ENCODE measurements at places on chromosomes 16 and 17.

DNA sequence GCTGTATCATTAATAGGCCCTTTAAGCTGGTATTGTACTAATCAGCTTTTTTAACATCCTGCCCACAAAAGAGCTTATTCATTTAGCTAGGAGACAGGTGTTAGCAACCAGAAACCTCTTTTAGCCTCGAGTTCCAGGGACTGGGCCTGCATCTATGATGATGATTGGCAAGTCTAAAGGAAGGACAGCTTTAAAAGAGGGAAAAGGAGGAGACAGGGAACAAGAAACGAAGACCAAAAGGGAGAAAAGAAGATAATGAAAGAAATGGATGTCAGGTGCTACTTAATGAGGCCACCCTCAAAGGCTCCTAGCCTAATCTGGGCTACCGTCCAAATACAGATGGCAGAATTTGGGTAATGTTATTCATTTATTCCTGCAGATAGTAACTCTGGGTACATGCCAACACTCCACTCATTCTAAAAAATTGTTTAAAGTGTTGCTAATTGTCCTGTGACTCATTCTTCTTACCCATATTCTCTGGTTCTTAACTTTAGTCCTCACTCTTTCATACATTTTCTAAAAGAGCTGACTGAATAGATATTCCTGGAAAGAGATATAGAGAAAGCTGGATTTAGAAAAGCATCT is 18.7 kb upstream of the RFFL start:
- no peak for DNase-seq

DNA sequence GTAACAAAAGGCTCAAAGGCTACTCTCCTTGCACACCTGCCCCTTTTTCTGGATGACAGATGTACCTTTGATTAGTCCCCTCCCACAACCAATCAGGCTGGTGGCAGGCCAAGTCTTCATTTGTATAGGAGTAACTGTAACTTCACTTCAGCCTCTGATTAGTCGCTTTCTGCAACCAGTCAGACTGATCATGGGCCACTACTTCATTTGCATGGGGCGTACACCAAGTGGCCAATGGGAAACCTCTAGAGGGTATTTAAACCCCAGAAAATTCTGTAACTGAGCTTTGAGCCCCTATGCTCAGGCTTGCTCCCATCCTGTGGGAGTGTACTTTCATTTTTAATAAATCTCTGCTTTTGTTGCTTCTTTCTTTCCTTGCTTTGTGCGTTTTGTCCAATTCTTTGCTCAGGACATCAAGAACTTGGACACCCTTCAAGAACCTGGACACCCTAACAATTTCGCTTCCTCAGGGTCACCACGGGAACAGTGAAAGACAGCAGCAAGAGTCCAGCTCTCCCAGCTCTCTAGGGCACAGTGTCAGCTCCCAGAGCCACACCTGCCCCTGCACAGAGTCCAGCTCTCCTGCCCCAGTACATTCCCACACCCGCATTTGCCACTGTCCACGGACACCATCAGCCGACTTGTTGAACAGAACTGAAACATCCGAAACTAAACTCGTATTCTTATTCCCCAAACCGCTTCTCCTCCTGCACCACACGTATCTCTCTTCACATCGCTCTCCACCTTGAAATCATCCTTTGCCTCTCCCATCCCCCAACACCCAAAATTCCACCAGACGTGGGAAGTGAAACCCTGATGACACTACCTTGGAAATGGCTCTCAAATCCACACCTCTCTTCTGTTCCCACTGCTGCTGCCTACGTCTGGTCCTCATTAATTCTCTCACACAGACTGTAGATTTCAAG is 53.4 kb downstream of the ABCC12 start:
- no peak for DNase-seq

GRCh38 chr16:2428784-2429033 is 538 bp upstream of the CCNF start:
- DNase-seq, result no peak

- no peak for DNase-seq
These were observed 4.7 kb downstream of the SMTNL2 start for GRCh38 chr17:4588898-4589625.

DNA sequence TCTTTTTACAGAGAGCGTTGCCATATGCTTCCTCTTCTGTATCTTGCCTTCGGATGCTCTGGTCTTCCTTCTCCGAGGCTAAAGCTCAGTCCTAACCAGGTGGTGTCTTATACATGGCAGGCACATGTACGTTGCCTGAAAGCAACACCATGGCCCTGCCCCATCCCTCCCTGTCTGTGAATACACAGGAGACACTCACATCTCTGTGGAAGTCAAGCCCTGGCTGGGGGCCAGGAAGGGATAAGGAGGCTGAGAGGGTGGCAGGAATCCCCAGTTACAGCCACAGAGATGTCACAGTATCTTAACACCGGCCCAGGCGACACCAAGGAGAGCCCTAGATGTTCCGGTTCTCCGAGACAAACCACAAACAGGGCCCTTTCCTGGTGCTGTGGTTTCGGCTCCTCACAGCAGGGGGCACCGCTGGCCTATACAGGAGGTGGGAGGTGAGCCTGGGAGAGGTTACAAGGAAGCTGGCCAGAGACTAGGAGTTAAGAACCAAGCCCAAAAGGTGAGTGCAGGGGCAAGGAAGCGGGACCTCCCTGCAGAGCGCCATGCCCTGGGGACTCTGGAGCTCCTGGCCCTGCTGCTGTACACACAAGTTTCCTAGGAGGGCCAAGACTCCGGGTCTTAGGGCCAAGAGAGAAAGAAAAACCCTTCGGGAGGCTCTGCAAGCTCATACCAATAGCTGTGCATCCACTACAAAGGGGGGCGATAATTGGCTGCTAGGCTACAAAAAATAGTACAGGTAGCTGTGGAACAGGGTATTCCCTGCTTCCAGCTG is 41.7 kb downstream of the SRL start:
- no peak for DNase-seq

DNA sequence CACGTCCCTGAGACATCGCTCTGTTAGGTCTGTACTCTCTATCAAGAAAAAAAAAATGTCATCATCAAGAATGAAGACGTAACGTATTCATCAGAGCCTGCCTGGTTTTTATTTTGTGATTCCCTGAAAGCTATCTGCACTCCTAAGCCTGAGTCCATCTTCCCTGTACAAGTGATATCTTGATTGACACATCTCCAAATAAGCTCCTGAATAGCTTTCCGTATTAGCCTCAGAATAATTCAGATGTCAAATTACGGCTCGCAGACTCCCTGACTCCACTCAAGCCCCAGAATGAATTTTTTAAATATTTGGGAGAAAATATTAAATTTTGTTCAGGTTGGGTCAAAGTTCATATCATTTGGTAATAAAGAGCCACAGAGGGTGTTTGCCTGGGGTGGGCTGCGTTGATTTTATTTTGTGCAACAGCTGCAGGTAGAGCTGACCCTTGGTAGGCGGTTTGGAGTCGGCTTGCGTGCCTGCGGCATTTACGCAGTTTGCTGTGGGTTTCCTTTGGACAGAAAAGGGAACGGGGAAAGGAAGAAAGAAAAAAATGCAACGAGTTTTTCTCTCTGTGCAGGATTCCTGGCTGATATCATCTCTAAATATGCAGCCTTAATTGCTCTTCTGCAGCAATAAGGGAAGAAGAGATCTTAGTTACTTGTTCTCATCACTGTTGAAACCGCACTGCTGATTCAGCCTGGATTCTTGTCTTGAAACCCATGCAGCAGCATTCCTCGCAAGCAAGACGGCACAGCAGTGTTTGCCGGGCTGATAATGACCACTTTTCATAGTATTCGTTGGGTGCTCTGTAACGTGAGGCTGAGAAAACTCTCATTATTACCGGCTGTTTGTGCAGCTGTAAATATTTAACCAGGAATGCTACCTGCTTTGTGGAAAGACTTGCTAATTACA is 114.7 kb downstream of the IRX3 start:
- no peak for DNase-seq

DNA sequence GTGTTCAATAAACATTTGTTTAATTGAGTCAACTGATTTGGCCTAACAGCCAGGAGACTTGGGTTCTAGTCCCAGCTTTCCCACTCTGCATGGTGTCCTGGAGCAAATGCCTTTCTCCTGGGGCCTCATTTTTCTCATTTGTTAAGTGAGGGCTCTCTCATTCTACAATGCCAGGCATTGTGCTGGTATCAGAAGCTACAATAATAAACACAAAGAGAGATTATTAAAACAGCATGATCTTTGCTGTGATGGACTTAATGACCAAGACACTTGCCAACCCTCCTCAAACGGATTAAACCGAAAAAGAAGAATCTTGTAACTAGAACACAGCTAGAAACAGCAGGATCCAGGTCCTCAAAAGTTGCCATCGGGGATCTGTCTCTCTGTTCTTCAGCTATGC is 4.8 kb upstream of the VAMP2 start:
- no peak for DNase-seq

GRCh38 chr16:47061204-47061603 is 82.5 kb downstream of the NETO2 start:
- no peak for DNase-seq

GRCh38 chr16:19479302-19479721 is 42.6 kb downstream of the GDE1 start:
- no peak for DNase-seq

GRCh38 chr16:15854061-15854460 is 2.8 kb downstream of the MYH11 start:
- DNase-seq, result no peak

GRCh38 chr16:8070506-8070905 is 519.8 kb downstream of the TMEM114 start:
- DNase-seq, result no peak

All from activated CD8-positive, alpha-beta memory T cell treated with anti-CD3 and anti-CD28 coated beads for 24 hours (primary cell).